Globus pallidus (tissue), 1 donor: ENCODE measurements at places on chromosomes 7 and 10.
A peak's percentile ranks its signal among the peaks of the same experiment; 100 is the strongest.

- no peak for DNase-seq
Measured at GRCh38 chr10:85235258-85235657, 906.9 kb downstream of the CCSER2 start.

DNA sequence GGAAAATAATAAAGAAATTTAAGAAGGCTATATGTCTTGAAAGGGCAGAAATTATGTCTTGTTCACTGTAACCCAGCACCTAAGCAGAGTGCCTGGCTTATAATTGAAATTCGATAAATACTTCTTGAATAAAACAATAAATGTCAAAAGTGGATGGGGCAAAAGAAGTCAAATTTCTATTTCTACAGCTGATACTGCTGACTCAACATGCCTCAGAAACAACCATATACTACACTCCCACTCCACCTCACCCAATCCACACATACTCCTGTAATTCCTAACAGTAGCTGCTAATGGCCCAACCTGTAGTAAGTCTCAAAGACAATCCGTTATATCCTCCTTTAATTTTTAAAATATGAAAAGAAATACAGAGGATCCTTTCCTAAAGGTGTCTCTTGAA, 48.1 kb upstream of the LRRN3 start:
- DNase-seq, result no peak

GRCh38 chr10:71970869-71971268, 6.7 kb downstream of the CHST3 start:
- no peak for DNase-seq

DNA sequence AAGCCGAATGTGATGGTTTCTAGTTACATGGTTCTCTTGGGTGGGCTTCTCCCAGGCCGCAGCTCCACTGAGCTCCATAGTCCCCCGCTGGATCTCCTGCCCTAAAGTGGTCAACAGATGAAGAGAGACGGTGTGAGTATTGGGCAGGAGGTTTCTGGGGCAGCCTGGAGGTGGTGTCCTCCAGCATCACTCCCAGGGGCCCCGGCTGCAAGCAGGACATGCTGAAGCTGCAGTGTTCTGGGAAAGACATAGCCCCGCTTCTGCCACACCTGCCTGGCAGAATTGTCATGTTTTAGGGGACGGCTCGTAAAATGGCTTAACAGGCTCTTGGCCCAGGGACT, 40.4 kb downstream of the CALML3 start:
- no peak for DNase-seq

DNA sequence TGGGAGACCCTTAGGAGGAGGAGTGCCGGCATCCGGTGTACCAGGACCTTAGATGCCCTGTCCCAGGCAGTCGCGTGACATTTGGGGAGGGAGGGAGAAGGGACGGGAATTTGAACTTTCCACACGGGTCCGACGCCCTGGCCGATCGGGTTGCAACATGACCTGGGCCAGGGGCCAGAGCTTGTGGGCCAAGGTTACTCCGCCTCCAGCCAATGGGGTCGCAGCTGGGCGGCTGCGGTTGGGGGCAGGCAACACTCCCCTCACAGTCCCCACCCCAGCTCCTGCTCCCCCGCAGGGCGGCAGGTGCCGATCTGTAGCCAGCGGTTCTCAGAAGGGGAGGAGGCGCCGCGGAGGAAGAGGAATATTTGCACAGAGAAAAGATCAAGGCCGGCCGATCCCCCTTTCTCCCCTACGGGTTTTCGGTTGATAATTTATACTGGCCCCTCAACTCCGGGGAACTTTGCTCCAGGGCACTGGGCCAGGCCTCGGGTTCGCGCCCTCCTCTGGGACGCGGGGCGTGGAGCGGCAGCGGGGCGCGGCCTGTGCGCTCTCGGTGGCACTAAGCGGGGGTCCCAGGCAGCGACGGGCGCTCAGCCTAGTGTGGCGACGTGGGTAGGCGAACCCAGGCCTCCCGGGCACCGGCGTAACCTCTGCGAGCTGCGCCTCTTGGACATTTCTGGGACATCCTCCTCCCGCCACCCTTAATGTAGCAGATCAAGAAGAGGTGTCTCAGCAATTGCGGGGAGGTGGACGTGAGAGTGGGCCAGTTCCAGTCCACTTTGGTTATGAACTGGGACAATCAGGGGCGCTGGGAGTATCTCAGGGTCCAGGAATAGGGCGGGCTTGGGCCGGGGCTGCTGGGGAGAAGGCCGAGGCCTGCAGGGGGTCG, 1.2 kb downstream of the MLXIPL start:
- no peak for DNase-seq

DNA sequence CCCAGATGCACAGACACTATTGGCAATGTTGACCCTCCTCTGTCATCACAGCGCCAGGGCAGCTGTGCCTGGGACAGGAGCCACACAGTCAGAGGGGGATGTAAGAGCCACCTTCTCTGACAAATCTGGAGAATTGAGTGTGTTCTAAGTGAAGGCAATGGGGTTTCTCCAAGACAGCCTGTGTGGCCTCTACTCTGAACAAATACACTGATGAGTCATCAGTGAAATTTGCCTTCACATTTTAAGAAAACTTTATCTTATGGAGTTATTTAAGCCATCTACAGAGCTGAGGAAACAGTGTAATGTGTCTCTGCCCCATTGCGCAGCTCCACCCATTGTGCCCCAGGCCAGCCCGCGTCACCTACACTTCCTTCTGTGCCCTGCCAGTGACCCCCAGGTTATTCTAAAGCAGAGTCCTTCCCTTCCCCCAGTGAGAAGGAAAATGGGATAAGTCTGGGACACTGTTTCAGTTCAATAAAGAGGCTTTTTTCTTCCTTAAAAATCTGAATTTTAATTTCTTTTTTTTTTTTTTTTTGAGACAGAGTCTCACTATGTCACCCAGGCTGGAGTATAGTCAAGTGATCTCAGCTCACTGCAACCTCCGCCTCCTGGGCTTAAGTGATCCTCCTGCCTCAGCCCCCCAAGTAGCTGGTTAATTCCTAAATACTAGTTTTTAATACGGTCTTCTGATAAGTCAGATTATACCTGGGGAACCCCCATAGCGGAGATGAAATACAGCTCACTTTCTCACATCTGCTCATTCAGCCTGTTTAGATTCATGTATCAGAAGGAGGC, 21.8 kb downstream of the AKR1E2 start:
- no peak for DNase-seq

DNA sequence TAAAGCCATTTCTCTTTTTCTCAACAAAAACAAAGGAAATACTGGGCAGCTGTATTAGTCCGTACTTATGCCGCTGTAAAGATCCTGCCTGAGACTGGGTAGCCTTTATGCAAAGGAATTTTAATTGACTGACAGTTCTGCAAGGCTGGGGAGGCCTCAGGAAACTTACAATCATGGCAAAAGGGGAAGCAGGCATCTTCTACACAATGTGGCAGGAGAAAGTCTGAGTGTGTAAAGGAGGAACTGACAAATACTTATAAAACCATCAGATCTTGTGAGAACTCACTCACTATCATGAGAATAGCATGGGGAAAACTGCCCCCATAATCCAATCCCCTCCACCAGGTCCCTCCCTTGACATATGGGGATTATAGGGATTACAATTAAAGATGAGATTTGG, 264.3 kb downstream of the SEMA3A start:
- DNase-seq, result no peak

DNA sequence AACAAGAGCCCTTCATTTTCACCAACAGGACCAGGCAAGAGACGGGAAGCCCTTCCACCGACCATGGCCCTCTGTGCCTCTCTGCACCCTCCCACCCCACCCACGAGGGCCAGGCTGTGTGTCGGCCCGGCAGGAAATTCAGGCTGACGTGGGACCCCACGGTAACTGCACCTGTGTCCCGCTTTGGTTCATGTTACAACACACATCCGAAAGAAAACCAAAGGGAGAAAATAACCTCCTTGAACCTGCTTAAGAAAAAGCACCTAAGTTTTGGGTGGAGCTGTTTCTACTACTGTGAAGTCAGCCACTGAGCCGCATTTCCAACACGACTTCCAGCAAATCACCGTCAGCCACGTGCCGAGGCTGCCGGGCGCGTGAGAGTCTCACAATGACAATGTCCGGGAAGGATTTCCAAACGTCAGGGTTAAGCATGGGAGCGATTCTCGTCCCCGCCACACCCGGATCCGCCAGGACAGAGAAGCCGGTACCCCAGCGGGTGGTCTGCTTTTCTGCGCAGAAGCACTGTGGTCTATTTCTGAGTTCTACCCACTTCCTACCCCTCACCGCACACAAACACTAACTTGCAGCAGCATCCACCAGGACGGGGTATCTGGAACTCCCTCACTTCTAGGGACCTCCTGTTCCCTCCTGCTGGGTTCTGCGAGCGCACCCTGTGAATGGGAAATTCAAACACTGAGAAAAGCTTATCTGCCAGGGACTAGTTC, 36.6 kb downstream of the AMZ1 start:
- no peak for DNase-seq

GRCh38 chr7:156611014-156612010, 29.3 kb upstream of the RNF32 start:
- no peak for DNase-seq

DNA sequence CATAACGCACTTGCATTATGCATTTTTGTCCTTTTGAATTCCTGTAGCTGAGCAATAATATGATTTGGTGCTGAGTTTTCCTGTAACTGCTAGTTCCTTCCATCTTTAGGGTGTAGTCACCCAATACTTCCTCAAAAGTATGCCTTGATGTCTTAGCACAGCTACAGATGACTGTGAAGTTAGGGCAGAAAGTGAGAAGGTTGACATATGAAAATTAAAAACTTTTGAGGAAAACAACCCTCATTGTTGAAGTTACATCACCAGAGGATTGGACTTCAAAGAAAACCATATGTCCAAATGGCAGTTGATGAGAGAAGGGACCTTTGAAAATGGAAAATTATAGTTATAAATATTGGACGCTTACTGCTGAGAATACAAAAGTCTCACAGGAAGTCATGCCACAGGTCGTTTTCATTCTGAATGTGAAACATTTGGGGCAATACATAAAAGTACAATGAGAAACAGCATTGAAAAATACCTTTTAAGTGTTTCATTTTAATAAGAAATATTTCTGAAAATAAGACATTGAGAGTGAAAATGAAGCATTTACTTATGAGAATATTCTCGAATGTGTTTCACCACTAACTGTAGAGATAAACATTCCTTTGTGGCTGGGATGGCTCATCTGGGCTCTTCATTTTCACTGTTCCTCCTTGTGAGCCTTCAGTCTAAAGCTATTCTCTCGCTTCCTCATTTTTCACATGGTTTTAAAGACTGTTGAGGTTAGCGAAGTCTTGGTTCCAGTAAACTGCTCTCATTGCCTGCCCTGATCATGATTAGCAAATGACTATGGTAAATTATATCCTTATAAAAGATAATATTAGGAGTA, 61.4 kb upstream of the NME8 start:
- DNase-seq, result peak; percentile 43

DNA sequence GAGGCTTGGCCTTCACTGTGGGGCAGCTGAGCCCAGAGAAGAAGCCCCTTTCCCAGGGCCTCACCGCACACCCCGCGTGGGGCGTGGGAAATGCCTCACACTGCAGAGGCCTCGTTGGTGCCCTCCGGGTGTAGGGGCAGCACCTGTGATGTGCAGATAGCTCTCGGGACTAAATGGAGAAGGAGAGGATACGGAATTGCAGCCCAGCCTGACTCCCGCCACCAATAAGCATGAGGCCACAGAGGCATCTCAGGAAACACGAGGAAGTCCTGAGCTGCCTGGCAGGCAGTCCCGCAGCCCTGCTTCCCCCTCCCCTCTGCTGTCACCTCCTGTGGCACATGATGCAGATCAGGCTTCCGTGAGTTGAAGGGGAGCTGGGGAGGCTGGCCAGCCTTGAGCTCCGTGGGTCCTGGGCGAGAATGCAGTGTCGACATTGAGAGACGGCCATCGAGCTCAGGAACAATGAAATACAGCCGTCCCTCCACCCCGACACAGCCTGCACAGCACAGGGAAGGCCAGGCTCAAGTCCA, 59.6 kb upstream of the PPP2R2D start:
- no peak for DNase-seq

DNA sequence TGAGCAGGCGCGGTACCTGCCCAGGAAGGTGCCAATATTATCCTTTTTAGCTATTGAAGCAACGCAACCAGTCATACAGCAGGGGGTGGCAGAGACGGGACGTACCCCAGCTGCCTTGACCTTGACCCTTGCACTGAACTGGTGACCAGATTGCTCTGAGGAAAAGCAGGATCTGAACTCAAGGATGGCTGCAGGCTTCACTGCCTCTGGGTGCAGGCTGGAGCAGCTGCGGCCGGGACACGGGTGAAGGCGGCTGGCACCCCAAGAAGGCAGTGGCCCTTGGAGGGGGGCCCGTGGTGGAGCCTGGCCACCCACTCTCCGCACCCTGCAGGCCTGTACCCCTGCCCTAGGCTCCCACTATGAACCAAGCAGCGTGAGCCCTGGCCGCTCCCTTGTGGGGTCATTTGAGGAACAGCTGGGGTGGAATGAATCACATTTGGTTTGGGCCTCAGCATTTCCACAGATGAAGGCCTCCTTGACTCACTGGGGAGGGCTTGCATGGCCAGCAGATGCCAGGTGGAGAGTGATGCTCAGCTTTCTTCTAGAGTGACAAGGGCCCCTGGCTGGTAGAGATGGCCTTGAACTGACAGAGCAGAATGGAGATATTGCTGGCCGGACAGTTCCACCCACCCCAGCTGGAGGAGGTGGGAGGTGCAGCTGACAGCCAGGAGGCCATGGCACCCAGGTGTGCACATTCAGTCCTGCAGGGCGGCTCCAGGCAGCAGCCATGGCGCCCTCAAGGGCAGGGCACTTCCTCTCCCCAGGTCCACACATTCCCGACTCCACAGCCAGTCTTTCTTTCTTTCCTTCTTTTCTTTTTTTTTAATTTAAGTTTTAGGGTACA, 218.7 kb downstream of the WDR37 start:
- no peak for DNase-seq

DNA sequence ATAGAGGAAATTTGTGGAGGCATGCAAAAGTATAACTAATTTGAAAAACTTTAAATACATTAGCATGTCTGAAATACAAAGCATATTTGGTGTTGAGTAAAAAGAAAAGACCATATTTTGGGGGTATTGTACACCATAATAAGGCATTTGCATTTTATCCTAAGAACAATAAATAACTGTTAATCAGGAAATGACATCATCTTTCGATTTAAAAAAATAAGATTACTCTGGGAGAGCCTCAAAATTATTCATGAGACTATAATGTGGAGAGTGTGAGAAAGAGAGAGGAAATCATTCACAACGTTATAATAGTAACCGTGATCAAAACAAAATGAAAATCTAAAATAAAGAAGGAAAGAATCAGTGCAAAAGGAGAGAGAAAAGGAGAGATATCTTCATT, 712.3 kb upstream of the POT1 start:
- no peak for DNase-seq

DNA sequence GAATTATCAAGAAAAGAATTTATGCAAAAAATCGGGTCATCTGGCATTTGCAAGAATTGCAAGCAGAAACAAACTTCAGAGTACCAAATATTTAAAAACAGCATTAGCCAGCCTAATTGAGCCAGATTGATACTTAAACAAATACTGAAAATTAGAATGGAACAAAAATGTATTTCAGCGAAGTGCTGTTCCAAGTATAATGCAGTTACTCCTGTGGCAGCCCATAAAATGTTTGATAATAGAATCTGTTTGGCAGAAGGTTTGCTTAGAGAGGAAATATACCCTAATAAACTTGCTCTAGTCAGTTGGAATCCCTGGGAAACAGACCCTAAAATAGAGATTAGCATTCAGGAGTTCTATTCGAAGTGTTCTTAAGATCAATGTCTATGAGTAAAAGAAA, 835.1 kb upstream of the MBL2 start:
- DNase-seq, result no peak

GRCh38 chr7:132207211-132207610, 369.1 kb downstream of the PLXNA4 start:
- no peak for DNase-seq

GRCh38 chr7:121941830-121942229, 68.9 kb downstream of the PTPRZ1 start:
- no peak for DNase-seq
